T-helper 9 cell (primary cell): ENCODE measurements at places on chromosomes 6 and 20.

GRCh38 chr6:158660333-158660754, 10.5 kb downstream of the SYTL3 start:
- no peak for DNase-seq

GRCh38 chr20:29298759-29299613, 1958.5 kb upstream of the DEFB115 start:
- no peak for DNase-seq

GRCh38 chr6:134340179-134340975, 22.5 kb upstream of the SGK1 start:
- no peak for DNase-seq

DNA sequence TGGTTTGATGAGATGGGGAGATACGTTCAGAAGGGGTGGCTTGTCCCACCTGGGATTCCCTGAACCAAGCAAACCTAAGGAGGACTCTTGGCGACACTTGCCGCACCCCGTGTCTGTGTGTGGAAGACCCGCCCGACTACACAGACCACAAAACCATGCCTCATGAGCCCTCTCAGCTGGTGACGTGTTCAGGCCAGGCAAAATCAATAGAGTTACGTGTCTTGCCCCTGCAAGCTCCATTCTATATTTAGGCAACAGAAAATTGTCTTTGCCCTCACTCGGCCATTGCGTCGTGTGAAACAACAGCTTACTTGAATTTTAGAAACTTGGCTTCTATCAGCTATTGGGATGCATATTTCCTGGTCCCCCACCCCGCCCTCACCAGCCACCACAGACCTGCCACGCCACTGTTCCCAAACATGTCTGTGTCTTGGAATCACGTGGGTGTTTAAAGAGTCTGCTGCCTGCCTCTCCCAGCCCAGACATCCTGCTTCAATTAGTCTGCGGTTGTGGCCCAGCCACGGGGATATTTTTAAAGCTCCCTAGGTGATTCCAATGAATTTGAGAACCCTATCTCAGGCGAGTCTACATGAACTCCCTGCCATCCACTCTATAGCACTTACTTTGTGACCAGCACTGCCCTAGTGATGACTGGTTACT, 279.2 kb upstream of the EXOC2 start:
- DNase-seq, result no peak

GRCh38 chr20:5825130-5825719, 75.0 kb downstream of the SHLD1 start:
- DNase-seq, result no peak

GRCh38 chr20:41331731-41332130, 8.9 kb upstream of the LPIN3 start:
- DNase-seq, result no peak

- no peak for DNase-seq
Observed at GRCh38 chr20:36018208-36018988, 50.0 kb downstream of the CNBD2 start.

DNA sequence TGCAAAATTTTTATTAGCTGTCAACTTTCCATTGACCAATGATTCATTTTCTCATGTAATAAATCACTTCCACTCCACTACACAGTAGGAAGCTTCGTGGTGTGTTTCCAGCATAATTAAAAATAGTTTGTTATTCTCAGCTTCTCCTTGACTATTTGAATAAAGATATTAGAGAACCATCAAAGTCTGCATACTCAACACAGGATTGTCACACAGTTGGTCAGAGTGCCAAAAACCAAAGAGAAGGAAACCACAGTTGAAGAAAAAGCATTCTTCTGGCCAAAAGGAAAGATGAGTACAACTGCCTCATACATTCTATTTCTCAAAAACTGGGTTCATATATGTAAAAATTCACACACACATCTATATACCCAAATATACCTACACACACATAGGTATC, 455.1 kb upstream of the HSF2 start:
- DNase-seq, result no peak

GRCh38 chr6:163983679-163984078, 569.2 kb downstream of the QKI start:
- no peak for DNase-seq

GRCh38 chr20:21280522-21281016, 22.6 kb upstream of the XRN2 start:
- no peak for DNase-seq

- DNase-seq, result no peak
Observed at GRCh38 chr6:104689551-104690205, 170.0 kb downstream of the HACE1 start.

DNA sequence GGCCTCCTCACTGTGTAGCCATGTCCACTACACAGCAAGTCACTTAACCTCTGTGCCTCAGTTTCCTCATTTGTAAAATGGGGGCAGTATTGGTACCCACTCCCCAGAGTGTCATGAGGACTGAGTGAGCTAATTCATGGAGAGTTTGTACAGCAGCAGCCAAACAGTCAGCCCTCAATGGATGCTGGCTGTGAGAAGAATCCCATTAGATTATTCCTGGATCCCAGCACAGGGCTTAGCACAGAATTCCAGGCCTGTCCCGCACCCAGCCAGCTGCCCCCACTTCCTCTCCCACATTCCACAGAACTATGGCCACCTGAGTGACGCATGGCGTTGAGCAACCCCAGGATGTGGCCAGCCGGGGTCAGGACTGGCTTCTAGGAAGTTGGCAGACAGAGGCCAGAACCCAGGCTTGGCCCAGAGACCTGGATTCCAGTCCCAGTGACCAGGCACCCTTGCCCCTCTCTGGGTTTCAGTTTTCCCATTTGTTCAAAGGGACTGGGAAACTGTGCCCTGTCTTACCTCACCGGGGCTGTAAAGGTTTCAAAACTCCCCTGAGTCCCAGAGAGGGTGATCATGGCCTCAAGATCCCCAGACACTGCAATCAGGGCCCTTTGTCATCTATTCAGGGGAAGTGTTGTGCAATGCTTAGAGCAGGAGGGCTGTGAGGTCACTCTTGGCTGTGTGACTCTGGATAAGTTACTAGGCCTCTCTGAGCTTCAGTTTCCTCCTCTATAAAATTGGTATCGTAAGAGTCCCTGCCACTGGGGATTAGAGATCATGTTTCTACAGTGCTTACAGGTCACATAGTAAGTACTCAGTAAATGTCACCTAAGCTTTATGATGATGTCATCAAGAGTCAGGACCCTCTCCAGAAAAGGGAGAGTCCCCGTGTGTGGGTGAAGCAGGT, 3.0 kb upstream of the TGM2 start:
- no peak for DNase-seq

GRCh38 chr20:60055740-60056139, 97.5 kb downstream of the CDH26 start:
- peak; percentile 22 for DNase-seq

DNA sequence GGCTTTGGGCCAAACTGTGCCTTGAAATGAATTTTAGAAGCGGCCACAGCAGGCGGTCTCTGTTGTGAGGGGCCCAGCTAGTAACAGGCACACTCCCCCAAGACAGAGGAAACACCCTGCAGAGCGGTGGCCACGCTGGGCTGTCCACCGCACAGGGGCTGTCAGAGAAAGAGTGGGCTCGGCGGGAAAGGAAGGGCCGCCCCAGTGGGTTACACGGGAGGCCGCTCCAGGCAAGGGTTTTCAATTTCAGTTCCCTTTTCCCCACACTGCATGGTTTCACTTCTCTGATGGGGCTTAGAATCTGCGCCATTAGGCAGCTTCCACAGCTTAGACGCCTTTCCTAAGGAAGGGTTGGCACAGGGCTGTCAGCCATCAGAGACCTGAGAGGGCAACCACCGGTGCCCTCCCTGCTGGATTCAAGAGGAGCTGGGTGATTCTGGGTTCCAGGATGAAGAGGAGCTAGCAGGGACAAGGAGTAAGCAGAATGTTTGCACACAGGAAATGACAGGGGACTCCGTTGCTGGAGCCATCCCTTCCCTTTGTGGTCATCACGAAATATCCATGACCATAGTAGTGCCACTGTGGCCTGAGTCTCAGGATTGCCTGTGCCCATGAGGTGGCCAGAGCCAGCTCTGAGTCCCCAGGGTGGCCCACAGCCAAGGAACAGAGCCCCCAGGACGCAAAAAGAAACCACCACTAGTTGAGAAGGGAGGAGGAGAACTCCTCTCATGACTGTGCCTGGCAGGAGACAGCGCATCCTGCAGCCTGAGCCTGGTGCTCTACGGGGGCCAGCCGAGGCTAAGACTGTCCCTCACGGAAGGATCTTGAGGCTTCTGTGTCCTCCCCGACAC, 282.7 kb downstream of the NRN1 start:
- DNase-seq, result no peak

DNA sequence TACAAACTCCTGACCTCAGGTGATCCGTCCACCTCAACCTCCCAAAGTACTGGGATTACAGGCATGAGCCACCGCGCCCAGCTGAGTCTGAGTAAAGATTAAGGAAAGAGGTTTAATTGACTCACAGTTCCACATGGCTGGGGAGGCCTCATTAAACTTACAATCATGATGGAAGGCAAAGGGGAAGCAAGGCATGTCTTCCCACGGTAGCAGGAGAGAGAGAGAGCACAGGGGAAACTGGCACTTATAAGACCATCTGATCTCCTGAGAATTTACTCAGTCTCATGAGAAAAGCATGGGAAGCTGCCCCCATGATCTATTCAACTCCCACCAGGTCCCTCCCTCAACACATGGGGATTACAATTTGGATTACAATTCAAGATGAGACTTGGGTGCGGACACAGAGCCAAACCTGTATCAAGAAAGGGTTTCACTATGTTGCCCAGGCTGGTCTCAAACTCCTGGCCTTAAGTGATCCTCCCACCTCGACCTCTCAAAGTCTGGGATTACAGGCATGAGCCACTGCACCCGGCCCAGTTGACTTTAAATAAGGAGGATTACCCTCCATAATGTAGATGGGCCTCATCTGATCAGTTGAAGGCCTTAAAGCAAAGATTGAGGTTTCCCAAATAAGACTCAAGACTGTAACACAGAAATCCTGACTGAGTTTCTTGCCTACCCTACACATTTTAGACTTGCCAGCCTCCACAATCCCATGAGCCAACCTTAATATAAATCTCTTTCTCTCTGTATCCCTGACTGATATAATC, 13.1 kb upstream of the PEX7 start:
- no peak for DNase-seq

GRCh38 chr6:37283671-37284151, 25.8 kb upstream of the TMEM217 start:
- no peak for DNase-seq

DNA sequence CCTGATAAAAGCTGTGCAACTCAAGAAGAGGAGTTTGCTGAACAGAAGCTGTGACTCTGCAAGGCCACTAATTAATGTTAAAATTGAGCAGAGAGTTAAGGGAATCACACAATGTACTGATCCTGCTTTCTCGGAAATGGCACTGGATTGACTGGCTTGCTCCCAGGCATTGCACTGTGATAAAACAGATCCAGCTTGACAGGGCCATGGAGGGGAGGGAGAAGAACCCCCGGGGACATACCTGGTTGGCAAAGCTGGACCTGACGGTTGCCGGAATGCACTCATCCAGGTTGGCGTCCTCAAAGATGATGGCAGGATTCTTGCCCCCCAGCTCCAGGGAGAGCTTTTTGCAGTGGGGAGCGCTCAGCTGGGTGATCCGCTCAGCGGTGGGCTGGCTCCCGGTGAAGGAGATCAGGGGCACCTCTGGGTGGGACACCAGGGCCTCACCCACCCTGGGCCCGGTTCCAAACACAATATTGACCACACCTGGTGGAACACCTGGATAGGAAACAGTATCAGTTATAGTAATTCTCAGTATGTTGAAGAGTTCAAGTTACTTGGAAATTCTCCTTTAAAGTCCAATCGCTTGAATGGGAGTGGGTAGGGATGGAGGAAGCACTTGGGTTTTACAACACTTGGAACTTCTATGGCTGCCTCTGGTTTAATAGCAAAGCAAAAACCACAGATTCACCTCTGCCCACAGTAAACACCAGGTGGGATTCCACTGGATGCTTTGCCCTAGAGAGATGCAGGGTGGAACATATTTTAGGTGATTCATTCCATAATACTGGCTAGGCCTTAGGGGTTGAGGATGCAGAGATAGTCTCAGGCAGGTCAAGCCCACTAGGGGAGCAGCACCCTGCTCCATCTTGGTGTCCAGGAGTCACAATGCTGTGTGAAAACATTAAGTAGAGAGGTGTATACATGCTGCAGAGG, 17.1 kb downstream of the ALDH8A1 start:
- no peak for DNase-seq

DNA sequence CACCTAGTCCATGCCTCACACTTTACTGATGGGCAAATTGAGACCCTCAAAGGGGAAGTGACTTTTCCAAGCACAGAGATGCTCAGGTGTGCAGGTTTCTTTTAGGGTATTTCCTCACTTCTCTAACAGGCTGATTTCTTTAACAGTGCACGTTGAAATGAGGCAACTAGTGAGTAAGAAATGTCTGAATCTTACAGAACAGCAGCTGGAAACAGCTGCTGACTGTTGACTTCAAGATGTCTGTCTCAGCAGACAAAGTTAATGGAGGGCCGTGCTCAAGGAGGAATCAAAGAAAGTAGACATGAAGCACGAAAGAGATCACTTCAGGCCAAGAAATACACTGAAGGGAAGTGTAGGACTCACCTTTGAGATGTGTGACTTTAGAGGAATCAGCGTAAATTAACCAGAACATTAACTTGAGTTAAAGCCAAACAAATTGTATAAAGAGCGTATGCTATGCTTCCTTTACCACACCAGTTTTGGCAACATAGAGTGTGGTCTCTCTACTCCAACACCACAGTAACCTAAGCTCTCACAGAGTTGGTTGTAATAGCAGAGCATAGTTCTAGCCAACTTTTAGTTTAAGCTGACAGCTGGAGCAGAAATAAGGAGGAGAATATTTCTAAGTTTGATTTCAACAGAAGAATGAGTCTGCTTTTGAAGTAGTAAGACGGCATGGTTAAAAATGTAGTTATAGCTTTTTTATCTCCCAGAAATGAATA, 60.9 kb downstream of the SAMD3 start:
- no peak for DNase-seq

DNA sequence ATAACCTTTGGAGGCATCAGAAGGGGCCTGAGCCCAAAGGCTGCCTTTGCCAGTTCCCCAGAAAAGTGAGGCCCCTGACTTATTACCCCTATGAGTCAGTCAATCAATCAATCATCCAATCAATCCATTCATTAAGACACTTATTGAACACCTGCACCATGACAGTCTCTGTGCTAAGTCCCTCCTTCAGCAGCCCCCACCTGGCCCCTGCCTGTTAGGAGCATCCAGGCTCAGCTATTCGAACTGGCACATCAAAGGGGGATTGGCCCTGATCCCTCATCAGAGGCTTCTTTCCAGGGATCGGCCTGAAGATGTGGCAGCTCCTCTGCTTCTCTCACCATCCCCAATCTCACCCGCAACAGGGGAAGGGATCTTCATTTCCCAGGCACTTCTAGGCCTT, 27.7 kb upstream of the VEGFA start:
- no peak for DNase-seq

GRCh38 chr6:130215526-130215925, 7.2 kb downstream of the SAMD3 start:
- DNase-seq, result no peak

- DNase-seq, result no peak
Observed at GRCh38 chr20:39533858-39534257, 571.7 kb downstream of the DHX35 start.
